ENCODE measurements at places on chromosomes 5 and 9.

- DNase-seq, result no peak
These were observed 453.6 kb upstream of the TUSC1 start for GRCh38 chr9:26131886-26132285.

DNA sequence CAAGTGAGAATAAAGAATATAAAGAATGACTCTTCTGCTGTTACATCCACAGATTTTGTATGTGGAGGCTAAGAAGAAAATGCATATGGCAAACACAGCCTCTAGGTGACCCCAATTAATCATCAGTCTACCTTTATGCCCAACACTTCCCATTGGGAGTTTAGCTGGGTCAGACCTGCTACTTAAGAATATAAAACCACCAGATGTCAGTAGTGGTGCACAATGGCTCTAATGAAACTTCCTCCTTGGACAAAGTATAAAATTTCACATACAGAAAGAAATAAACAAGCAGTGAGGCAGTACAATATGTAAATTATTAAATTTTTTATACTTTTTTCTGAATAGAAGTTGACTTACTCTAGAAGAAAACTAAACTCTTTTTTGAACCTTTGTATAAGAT is 539.9 kb downstream of the BRINP1 start:
- no peak for DNase-seq

DNA sequence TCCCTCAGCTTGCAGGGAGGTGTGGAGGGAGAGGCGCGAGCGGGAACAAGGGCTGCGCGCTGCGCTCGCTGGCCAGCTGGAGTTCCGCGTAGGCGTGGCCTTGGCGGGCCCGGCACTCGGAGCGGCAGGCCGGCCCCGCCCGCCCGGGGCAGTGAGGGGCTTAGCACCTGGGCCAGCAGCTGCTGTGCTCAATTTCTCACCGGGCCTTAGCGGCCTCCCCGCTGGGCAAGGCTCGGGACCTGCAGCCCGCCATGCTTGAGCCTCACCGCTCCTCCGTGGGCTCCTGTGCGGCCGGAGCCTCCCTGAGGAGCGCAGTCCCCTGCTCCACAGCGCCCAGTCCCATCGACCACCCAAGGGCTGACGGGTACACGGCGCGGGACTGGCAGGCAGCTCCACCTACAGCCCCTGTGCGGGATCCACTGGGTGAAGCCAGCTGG is 1516.4 kb downstream of the EFNA5 start:
- DNase-seq, result no peak

- no peak for DNase-seq
These were observed 14.8 kb upstream of the COL5A1 start for GRCh38 chr9:134626571-134627416.

DNA sequence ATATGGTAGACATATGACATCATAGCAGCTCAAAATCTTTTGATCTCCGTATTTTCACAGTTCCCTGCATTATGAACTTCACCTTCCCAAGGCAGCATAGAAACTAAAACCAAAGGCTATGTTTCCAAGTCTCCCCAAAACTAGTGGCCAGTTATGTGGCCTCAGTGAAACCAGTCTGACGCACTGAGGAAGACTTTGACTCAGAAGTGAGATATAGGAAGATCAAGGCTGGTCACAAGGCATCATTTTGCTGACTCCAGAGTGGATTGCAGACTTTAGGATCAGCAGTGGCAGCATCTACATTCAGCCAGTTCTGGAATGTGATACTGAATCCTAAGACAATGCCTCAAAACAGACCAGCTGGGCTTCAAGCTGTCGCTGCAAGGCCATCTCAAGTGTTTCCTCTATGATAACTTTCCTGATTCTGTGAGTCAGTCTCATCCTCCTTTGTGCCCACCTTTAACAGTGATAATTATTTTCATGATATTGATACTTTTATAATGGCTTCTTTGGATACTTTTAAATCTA is 34.4 kb upstream of the ELL2 start:
- DNase-seq, result no peak

GRCh38 chr9:4574657-4575243 is 84.5 kb downstream of the SLC1A1 start:
- DNase-seq, result no peak

Measured in stimulated activated naive CD8-positive, alpha-beta T cell treated with anti-CD3 and anti-CD28 coated beads, Interleukin-15, amount 100 ng/mL, for 72 hours (primary cell).